Amniotic epithelial cell (primary cell): ENCODE measurements at places on chromosomes 5 and 9.
A peak's percentile ranks its signal among the peaks of the same experiment; 100 is the strongest.

DNA sequence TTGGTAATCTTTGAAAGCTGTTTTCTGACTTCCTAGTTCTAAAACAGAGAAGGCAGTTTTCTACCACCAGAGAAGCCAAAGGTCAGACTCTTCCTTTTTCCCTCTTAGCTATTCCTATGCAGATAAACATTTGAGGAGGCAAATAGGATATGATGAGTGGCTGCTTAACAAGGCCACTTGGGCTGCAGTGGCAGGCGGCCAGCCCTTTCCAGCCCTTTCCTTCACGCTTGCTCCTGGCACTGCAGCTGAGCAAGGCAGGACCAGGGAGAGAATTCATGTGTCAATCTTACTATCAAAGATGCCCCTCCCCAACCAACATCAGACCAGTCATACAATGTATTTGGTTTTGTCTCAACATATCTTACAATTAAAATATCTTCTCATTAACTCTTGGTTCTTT, 36.8 kb upstream of the RNF38 start:
- DNase-seq = no peak

DNA sequence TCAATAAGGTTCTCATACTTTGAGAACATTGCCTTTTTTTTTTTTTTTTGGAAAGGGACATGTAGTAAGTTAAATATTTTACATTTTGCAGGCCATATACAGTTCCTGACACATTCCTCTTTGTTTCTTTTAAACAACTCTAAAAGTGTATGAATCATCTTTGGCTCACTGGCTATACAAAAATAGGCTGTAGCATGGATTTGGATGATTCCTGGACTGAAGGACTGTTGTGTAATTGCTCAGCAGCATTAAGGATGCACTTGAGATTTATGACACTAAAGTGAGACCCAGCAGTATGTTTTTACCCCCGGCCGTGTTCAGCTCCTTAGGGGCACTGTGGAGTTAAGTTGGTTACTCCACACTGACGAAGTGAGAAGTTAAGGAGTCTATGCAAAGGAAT, 41.3 kb downstream of the VPS13A start:
- peak; percentile 76 for DNase-seq

DNA sequence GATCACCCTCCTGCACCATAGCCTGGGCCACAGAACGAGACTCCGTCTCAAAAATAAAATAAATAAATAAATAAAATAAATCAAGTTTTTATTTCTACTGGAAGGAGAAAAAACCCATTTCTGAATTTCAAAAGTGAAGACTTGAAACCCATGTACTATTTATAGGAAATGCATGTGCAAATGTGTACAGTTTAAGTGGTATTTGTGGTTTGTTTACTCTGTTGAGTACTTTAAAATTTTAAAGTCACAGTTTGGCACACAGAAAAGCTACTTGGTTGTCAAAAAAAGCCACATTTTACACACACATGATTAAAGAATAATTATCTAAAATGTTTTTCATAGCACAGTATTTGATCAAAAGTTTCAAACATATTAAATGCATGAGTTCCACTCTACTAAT, 43.6 kb downstream of the NR3C1 start:
- DNase-seq = no peak

DNA sequence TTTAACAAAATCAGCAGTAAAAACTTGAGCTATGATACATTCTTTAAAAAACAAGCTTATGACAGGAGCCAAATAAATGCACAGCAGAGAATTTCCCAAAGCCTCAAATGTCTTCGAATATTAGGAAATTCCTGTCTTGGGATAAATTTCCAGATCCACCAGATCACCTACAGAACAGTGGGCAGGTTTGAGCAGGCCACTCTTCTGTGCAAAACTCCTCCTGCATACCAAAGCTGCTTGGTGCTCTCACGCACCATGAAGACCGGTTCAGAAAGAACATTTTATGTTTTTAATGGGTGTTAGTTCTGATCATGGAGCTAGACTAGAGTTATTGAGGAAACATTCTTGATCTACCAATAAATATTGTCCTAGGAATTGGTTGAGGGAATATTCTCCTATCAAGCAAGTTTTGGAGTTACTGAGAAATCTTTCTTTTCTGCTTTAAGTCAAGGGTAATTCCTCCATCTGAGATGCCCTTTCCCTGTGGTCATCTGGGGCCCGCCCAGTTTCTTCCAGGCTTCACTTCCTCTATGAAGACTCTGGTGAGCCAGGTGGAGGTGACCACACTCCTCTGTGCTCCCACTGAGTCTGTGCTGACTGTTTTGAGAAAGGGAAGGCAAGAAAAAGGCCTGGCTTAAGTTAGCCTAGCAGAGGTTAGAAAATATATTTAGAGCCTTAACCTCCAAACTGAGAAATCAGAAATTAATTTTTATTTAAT, 17.9 kb downstream of the TNFSF15 start:
- DNase-seq = no peak

GRCh38 chr9:22238809-22239684, 207.6 kb upstream of the DMRTA1 start:
- DNase-seq = peak; percentile 73

GRCh38 chr5:121182788-121183490, 668.7 kb upstream of the FTMT start:
- DNase-seq = peak; percentile 73

DNA sequence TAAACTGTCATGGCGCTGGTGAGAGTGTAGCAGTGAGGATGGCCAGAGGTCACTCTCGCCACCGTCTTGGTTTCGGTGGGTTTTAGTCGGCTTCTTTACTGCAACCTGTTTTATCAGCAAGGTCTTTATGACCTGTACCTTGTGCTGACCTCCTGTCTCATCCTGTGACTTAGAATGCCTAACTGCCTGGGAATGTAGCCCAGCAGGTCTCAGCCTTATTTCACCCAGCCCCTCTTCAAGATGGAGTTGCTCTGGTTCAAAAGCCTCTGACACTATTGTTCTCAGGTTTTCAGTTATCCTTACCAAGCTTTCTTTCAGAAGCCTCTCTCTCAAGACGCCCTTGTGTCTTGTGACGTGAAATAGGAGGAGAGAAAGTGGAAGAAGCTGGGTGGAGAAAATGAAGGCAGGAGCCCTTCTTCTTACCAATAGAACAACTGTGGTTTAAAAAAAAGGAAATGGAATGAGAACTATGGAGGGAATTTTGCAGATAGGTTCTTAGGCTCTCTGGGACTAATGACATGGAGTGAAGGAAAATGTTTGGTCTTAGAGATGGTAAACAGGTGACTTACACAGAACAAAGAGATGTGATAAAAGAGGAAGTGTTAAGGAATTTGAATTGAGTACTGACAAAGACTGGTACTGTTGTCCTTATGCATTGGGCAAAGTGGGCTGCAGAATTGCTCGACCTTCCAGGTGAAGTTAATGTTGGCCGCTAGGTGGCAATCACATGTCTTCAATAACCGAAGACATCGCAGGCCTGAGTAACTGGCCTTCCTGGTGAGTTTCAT, 133.3 kb upstream of the RAI14 start:
- peak; percentile 87 for DNase-seq

DNA sequence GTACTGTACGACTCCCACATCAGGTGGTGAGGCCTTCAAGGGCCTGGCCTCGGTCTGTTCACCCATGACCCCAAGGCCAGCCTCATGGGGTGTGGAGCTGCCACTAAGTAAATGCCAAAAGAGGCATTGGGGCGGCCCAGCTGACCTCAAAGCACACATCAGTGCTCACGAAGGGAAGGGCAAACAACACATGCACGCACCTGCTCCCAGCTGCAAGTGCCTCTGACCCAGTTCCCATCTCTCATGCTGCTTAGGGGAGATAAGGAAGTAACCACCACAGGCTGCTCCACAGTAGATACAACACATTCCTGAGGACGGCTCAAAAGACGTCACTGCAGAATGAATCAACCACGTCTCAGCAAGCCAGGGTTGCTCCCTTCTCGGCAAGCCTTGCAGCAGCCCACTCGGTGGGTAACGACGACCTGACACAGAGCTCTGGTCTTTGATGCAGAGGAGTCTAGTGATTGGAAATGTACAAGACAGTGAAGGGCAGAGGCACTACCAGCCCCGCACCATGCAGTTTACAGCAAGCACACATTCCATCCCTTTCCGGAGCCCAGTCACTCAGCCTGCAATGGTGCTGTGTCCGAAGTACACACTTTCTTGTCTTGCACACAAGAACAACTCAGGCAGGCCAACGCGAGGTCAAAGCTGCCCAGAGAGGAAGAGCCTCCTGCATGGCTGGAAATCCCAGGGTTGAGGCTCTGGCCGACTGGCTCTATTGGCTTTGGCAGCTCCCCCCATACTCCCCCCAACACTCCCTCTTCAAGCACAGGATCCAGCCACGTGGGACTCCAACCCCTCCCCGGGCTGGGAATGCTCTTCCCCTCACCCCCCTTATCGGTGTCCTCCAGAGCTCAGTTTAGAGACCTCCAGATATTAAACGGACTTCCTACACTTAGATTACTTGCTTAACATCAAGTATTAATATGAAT, 31.8 kb downstream of the FABP6 start:
- peak; percentile 99 for DNase-seq

DNA sequence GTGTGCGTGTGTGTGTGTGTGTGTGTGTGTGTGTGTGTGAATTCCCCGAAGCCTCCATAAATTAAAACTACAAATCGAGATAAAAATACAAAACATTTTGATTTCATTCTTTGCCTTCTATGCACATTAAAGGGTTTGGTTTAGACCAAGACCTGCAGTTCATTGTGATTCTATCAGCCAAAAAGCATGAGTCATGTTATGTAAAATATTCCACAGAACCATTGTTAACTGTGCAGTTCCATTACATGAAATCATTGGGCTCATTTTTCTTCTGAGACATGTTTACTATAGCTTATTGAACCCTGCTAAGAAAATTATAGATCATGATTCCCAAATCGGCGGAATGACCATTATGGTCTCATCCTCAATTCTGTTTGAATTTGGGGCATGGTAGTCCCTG, 11.7 kb downstream of the CAVIN4 start:
- peak; percentile 20 for DNase-seq

- DNase-seq = no peak
These were observed 287.9 kb downstream of the MSX2 start for GRCh38 chr5:175012267-175012666.

DNA sequence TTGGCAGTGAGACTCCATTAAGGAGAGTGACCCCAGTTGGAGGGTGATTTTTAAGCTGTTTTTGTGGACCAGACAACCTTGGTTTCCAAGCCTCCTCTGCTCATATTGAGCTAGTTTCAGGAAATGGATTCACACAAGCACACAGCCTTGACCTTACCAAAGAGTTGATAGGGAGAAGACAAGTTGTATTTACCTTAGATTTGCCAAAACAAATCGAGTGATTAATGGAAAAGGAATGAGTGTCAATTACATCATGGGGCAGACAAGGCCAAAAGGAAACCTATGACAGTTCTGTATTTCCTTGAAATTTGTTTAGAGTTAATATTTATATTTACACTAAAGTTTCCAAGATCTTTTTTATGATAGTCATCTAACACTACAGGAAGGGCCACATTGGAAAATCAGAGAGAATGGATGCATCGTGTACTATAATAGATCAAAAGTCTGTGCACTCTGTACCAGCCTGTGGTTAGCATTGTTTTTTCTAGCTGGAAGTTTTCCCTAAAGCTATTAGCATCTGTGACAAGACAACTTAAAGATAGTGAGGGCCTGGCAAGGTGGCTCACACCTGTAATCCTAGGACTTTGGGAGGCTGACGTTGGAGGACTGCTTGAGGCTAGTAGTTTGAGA, 86.0 kb upstream of the FER start:
- DNase-seq = peak; percentile 30

GRCh38 chr5:15785531-15785981, 285.6 kb downstream of the FBXL7 start:
- DNase-seq = no peak

GRCh38 chr5:126383776-126384175, 39.4 kb upstream of the GRAMD2B start:
- peak; percentile 49 for DNase-seq

DNA sequence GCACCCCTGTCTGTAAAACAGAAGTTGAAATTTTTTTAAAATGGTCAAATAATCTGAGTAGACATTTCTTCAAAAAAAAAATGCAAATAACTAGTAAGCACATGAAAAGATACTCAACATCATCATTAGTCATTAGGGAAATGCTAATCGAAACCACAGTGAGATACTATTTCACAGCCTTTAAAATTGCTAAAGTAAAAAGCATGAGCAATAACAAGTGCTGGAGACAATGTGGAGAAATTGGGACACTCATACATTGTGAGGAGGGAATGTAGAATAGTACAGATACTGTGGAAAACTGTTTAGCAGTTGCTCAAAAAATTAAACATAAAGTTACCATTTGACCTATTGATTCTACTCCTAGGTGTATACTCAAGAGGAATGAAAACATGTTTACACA, 58.4 kb upstream of the RUSC2 start:
- DNase-seq = no peak

- DNase-seq = peak; percentile 38
These were observed 98.4 kb downstream of the FGF1 start for GRCh38 chr5:142587354-142587965.

- no peak for DNase-seq
These were observed 446.7 kb downstream of the DMRTA1 start for GRCh38 chr9:22893196-22893843.

DNA sequence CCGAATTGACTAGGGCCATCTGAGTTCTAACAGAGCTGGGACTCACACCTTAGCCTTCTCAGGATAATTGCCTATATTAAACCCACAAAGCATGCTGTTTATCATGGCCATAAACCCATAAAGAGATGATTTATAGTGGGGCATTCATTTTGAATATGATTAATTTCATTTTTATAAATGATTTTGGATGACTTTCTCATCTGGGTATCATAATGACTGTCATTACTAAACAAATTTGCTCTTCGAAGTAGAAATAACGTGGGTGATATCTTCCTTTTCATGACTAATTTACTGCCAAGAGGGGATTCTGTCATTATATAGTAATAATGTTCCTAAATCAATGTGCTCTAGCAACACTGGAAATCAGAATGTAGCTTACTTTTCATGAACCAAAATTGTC, 498.2 kb downstream of the CDH12 start:
- DNase-seq = no peak

- peak; percentile 72 for DNase-seq
These were observed 19.0 kb upstream of the LPCAT1 start for GRCh38 chr5:1542781-1543180.

- peak; percentile 85 for DNase-seq
These were observed 24.9 kb downstream of the PCDHGC5 start for GRCh38 chr5:141513627-141514329.

GRCh38 chr5:147673791-147674190, 108.7 kb downstream of the JAKMIP2 start:
- DNase-seq = no peak

- no peak for DNase-seq
These were observed 78.0 kb upstream of the LHFPL2 start for GRCh38 chr5:78726571-78726970.

DNA sequence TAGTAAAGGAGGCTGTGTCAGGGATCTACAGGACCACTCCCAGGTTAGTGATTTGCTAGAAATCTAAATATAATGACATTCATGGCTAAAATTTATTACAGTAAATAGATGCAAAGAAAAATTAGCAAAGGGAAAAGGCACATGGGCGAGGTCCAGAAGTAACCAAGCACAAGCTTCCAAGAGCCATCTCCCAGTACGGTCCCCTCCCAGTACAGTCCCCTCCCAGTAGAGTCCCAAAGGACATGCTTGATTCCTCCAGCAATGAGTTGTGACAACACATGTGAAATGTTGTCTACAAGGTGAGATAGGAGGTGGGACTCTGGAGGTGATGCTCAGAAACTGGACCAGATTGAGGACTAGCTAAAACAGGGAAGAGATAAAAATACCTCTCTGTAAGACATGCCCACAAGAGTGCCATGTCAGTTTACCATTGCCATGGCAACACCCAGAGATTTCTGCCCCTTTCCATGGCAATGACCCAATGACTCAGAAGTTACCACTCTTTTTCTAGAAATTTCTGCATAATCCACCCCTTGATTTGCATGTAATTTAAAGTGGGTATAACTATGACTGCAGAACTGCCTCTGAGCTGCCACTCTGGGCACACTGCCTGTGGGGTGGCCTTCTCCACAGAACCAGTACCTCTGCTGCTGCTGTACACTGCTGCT, 27.9 kb upstream of the CEMIP2 start:
- DNase-seq = no peak
